ENCODE measurements at places on chromosomes 1 and 21.

GRCh38 chr1:100038660-100039287 lies 69.0 kb downstream of the SLC35A3 start:
- peak; percentile 64 for DNase-seq

GRCh38 chr1:28437924-28438699 lies 67.7 kb upstream of the RCC1 start:
- peak; percentile 92 for DNase-seq

DNA sequence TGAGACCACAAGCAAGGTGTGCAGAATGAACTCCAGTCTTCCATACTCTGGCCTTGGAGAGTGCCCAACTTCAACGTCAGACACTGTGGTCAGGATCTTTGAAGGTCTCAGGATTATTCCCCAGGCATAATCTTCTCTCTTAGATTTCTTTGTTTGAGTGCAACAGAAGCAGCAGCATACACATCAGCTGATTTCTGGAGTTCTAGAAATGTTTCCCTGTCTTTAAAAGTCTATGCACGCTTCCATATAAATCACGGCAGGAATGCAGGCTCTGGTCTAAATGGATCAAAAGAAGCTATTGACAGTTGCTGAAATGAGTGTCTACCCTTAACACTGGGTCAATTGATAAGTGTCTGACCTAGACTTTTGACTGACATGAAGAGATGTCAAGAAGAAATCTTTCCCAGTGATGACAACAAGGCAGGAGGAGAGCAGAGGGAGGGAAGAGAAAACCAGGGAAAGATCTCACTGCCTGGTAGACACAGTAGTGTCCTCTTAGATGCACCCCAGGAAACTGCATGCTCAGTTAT lies 279.7 kb downstream of the SPATA17 start:
- DNase-seq, result no peak

DNA sequence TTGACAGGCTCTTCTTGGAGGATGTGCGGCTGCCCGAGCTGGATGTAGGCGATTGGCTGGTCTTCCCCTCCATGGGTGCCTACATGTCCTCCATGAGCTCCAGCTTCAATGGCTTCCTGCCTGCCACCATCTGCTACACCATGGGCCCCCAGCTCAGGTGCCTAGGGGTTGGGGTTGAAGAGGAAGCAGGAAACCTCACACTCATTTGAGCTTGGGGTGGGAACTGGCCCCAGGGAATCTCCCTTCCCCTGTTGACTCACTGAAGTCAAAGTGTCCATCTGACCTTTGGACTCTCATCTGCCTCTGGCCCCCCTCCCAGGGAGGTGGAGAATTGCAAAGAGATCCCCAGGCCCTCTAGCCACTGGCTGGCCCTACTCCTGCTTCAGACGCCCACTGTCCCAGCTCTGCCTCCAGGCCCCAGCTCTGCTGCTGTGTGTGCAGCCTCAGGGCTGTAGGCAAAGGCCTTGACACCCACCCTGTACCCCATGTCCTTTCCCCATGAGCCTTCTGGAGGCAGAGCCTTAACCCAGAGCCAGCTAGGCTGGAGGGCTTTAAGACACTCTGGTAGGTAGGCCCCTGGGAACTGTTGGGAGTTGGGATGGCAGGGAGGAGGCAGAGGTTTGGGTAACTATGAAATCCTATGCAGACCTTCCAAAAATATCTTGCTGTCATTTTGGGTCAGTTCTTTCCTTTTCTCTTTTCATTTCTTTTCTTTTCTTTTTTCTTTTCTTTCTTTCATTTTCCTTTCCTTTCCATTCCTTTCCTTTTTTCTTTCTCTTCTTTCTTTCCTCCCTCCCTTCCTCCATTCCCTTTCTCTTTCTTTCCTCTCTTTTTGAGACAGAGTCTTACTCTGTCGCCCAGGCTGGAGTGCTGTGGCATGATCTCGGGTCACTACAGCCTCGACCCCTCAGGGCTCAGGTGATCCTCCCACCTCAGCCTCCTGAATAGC lies 66.9 kb upstream of the TINAGL1 start:
- DNase-seq, result no peak

DNA sequence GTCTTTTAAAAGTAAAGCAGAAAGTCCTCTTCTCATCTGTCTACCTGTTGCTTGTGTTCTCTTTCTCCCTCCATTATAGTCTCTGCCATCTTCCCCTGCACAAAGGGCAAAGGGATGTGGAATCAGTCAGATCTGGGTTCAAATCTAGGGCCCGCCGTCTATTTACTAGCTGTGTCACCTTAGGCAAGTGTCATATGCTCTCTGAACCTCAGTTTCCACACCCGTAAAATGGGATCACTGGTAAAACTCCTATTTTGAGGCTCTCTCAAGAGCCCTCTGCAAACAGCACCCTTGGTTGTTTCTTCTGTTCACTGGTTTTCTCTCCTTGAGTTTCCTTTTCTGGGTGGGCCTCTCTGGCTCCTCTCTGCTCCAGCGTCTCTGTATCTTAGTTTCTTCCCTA lies 2.6 kb upstream of the PTPRU start:
- DNase-seq, result no peak

- DNase-seq, result no peak
These were observed 805 bp downstream of the ZNHIT6 start for GRCh38 chr1:85707267-85707989.

- no peak for DNase-seq
These were observed 294.9 kb upstream of the ADGRL2 start for GRCh38 chr1:81505831-81506230.

GRCh38 chr1:89791064-89791726 lies 29.6 kb upstream of the LRRC8D start:
- DNase-seq, result no peak

DNA sequence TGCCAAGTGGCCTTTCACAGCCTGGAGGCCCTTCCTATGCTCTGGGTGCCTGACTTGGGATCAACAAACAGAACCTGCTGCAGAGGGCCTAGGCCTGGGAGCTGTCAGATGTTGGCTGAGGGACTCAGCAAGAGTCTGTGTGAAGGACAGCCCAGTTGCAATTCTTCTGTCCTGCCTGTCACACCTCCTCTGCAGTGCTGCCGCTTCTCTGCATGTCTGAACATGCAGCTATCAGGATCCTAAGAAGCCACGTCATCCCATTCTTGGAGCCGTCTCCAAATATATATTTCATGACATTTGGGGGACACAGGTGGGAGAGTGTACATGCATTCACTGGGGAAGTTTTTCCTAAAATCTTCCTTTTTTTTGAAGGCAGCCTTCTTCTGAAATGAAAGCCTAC lies 8.6 kb downstream of the FCAMR start:
- no peak for DNase-seq

GRCh38 chr1:107704911-107705310 lies 260.1 kb downstream of the VAV3 start:
- DNase-seq, result no peak

GRCh38 chr1:35914717-35915116 lies 16.2 kb upstream of the AGO3 start:
- no peak for DNase-seq

DNA sequence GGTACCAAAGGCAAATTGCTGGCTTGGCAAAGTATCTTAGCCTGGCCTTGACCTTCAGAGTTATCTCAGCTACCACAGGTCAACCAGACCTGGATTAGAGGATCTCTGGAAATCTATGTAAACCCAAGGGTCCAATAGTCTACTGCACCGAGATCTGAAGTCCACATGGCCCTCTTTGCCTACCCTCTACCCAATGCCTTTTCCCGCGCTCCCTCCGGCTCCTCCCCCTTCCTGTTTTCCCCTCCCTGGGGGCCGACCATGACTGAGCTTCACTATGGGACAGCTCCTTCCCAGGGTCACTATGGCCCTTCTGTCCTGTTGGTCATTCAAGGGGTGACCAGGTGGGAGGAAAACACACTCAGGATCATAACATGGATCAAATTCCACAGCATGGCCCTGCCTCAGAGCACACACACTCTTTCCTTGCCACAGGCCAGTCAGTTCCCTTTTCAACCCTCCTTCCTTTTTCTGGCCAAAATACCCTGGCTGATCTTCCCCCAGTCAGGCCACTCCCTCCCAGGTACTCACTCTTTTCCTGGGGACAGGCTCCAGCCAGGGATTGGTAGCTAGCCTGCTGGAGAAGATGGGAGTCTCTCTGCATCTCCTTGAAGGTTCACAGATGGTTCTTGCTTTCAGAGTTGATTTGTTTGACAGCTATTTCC lies 19.1 kb upstream of the TMEM183A start:
- no peak for DNase-seq

DNA sequence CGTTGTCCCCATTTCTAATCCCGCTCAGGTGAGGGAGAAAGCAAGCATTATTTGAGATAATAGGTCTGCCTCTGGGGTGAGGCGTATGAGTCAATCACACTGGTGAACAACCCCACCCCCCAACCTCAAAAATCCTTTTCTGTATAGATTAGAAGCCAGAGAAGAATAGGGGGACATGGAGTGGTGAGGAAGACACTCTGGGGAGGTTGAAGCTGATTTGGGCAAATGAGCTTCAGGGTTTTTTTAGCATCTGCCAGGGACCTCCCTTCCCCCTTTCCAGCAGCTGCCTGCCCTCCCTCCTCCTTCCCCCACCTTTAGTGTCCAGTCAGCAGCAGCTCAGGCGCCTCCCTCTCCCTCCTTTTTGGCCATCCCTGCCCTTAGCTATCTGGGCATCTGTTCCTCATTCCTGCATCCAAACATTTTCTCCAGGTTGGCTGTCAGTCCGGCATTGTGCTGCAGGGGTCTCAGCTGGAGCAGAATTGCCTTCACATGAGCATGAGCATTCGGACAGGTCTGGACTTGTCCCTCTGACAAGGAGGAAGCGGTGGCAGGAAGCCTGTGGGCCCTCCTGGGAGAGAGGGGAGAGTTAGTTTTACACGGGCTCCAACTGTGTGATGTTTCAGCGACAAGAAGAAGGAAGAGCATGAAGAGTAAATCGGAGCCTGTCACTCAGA lies 30.8 kb upstream of the PTGFRN start:
- DNase-seq, result peak; percentile 78

GRCh38 chr1:156480411-156481192 lies 20.0 kb downstream of the MEF2D start:
- no peak for DNase-seq

- no peak for DNase-seq
These were observed 421.5 kb downstream of the PTPRU start for GRCh38 chr1:29657816-29658215.

GRCh38 chr1:210294999-210295745 lies 33.5 kb upstream of the HHAT start:
- peak; percentile 93 for DNase-seq

DNA sequence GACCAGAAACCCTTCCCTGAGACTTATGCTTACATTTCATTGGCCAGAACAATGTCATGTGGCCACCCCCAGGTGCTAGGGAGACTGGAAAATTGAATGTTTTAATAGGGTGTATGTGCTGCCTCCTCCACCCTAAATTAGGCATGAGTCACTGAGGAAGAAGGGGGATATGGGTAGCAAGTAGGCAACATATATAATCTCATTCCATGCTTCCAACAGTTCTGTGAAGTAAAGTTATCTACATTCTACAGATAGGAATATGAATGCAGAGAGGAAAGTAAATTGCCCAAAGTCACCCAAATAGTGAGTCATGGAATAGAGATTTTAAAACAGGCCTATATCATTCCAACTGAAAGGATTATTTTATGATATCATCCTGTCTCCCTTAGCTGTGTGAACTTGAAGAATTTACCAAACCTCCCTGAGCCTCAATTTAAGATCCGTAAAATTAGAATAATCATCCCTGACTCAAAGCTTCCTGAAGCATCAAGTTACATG lies 168.6 kb upstream of the FGGY start:
- DNase-seq, result no peak

DNA sequence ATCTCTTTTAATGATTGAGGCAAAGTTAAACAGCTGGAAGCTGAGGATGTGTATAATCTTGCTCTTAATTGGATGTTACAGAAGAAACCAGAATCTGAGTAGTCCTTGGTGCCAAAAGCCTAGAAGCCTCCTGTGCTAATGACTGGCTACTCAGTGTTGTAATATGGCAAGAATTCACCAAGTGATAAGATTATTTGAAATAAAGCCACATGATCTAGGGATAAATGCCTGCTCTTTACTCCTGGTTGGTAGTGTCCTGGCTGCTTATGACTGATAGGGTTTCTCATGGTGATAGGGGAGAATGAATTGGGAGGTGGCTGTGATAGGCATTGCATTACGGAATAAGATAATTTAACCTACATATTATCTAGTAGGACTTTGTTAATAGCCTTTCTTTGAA lies 13.6 kb upstream of the MAB21L3 start:
- peak; percentile 16 for DNase-seq

- no peak for DNase-seq
These were observed 1.1 kb downstream of the C1orf56 start for GRCh38 chr1:151048645-151049032.

DNA sequence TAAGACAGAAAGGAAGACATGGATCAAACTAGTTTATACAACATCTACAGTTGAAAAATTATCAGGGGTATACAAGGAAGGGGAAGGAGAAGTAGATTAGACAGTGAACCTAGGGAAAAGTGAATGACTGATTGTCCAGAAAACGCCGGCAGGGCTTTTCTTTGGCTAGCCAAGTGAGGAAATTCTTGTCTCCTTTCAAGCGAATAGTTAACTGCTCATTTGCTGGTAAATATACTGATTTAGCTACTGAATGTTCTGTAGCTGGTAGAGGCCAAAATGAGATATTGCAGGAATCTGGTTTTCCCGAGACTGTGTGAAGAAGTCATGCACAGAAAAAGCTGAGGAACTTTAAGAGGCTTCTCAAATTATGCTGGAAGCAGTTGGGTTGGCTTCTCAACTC lies 128.5 kb upstream of the ZNHIT6 start:
- no peak for DNase-seq

- DNase-seq, result no peak
These were observed 71.3 kb downstream of the WDR4 start for GRCh38 chr21:42807938-42808613.

GRCh38 chr1:247444571-247444970 lies 13.3 kb downstream of the OR2B11 start:
- DNase-seq, result no peak

DNA sequence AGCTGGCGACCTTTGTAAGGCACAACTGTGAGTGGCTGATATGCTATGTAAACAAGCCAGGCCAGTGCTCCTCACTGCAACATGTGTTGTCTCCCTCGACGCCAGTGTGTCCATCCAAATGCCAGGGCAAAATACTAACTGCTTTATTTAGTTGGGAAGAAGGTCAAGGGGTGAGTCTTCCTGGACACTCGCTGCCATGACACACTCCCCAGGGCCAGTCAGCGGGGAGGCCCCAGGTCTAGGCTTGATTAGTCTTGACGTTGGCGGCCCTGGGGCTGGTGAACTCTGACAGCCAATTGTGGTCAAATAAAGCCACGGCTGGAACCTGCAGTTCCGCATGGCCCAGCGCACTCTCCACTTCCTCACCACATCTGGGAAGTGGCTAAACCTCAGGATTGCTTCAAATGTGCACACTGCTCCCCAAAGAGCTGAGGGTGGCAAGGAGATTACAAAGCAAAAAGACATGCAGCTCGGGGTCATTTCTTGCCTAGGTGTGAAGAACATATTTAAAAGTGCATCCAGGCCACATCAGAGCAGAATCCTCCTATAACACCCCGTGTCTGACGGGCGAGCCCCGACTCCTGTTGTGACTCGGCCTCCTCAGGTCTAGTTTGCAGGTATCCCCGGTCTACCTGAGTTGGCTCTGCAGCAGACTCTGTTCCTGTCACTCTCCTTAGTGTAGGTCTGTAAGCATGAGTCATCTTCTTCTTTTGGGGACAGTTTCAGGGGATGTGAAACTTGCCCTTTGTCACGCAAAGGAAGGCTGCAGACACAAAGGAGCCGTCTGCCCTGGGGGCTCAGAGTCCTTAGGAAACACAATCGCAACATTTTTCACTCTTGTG lies 183.5 kb downstream of the RUNX1 start:
- DNase-seq, result peak; percentile 76

Data from trophoblast cell (in vitro differentiated cells and primary cell).